ENCODE measurements at places on chromosomes 16 and 17.

GRCh38 chr16:69520800-69521602, 44.8 kb upstream of the NFAT5 start:
- no peak for DNase-seq

DNA sequence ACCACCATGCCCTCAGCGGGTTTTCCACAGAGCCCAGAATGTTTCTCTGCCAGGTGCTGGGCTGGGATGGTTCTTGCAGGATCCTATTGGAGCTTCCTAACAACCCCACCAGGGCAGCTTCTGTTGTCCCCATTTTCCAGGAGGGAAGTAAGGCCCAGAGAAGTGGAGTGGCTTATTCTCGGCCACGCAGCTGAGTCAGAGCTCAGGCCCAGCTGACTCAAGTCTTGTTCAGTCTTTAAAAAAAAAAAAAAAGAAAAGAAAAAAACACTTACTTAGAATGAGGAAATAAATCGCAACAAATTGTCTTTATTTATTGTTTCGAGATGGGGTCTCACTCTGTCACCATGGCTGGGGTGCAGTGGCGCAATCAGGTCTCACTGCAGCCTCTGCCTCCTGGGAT, 413.0 kb downstream of the CPPED1 start:
- no peak for DNase-seq

GRCh38 chr17:7340179-7340578, 3.9 kb downstream of the ACAP1 start:
- no peak for DNase-seq

DNA sequence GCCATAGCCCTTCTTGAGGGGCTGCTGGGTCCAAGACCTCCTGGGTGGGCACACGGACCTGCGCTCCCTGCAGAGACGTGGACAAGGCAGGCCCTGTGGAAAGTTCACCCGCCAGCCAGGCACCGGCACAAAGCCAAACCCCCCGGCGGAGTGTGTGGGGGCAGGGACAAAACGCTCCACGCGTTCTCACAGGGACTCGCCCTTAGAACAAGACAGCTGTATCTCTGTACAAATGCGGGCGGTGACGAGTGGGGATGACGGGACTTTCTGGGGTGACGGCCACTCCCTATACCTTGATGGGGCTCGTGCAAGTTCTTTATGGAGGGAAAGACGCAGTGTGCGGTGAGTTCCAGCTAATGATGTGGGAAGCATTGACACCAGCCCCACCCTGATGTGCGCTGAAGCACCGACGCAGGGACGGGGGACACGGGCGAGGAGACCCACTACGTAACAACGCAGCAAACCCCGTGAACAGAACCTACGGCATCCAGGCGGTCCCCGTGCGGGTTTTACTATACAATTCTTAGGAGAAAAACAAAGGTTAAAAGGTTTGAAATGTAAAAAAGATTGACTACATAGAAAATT, 49.4 kb downstream of the LMF1 start:
- DNase-seq: no peak

DNA sequence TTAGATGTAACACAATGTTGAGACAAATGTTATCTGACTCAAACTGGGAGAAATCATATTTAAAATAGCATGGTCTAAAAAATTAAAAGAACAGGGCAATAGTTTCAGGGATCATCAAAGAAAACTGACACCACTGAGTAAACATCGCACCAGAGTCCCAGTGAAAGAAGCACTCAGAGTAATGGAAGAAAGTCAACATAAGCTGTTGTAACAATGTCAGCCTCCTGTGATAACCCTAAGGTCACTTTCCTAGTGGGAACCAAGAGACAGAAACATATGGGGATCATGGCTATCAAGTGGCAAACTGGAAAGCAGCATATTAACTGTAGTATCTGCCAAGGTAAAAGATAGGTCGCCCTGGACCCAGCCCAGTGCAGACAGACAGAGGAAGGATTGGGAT, 160.8 kb downstream of the CA10 start:
- no peak for DNase-seq

DNA sequence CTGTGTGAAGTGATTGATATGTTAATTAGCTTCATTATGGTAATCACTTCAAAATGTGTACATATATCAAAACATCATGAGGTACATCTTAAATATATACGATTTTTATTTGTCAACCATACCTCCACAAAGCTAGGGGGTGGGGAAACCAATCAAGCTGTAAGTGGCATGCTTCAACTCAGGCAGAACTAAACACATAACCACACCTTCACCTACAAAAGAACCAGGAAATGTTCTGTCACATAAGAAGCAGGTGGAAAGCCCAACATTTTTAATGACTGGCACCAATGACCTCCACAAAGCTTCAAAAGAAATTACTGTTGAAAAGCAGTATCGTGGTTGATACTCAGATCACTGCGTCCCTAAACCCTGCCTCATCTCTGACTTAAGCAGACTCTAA, 867.7 kb upstream of the EEF2KMT start:
- no peak for DNase-seq

GRCh38 chr17:27354051-27354490, 60.2 kb downstream of the WSB1 start:
- no peak for DNase-seq

- DNase-seq: no peak
Observed at GRCh38 chr17:51618476-51618875, 358.1 kb downstream of the UTP18 start.

DNA sequence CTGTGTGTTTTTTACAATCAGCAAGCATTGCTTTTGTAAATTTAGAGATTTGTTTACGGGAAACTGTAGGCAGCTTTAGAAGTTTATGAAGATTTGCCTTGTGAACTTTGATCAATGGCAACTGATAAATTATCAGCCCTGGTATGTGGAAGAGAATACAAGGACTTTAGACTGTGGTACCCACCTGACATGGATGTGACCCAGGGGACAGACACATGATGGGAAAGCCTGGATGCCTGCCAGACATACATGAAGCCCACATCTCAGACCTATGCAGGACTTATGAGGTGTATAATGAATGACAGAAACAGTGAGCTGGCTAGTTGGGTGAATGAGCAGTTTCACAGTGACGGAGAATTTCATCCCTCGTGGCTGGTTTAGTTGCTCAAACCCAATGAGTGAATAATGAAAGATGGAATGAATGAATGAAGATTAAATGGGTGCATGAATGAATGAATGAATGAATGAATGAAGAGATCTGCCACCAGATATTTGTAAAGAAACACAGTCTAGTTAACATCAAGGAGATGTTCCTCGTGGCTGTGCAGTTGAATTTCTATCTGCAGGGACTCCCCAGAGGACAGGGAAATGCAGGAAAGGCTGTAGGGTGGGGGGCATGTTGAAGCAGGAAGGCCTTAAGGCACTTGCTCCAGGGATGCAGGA, 7.6 kb downstream of the TMEM92 start:
- DNase-seq: no peak

DNA sequence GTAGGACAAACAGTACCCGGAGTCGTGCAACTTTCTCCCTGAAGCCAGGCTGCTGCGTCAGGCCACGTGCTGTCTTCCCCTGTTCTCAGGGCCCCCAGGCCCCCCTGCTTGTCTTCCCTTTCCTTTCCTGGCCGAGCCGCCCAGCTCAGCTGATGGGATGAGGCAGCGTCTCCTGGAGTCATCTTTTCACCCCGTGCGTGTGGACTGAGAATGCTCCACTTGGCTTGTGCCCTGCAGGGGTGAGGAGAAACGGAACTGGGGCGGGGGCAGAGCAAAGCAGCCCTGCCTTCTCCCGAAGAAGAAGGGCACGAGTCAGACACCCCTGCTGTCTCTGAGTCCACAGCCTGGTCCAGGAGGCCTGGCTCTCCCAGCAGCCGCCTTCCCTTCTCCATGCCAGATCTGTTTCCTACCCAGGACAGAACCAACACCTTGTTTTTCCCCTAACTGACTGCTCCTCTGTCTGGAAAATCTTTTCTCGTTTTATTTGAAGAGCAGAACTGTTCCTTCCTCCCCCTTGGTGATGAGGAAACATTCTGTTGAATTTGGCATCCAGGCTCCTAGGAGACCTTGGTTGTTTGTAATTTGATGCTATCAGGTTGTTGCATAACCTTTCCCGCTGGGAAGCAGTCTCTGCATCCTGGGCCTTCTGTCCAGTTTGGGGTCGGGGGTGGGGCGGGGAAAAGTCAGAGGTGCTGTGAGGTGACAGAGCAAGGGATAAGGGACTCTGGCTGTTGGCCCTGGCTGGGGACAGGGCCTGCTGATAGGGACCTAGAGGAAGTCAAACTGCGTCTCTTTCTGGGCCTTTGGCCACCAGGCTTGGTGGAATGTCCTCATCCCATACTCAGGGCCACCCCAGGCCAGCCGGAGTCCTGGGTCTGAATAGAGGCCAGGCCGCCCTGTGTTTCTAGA, 78.8 kb downstream of the WIPI1 start:
- no peak for DNase-seq

- no peak for DNase-seq
Observed at GRCh38 chr17:39181303-39181702, 15.3 kb upstream of the ARL5C start.

DNA sequence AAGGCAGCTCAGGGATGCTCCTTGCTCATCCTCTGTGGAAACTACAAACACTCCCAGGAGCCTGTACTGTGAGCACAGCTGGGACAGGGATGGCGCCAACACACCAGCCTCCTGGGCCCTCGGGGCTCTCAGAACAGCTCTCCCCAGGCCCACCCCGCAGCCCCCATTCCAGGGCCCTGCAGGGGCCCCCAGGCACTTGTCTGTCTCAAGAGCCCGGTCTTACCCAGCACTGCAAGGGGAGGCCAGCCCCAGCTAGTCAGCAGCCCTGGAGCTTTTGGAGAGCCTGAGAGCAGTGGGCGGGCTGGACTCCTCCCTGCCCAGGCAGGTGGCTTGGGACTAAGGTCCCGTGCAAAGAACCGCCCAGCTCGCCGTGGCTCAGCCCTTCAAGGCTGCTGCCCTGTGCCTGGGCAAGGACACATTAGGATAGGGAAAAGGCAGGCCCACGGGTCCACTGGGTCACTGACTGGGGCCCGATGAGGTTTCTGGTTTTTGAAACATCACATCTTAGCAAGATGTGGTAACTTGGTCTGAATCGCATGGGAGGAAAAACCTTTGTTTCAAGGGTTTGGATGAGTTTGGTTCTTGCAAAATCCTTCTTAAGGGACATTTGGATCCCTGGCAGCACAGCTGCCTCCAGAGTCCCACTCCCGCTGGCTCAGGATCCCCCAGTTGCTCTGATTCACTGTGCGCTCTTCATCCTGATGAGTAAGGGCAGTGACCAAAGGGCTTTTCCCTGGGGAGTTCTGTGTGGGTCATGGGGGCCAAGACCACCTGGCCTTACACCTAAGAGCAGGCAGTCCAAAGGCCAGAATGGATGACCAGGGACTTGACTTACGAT, 2.8 kb downstream of the DNASE1L2 start:
- no peak for DNase-seq

- no peak for DNase-seq
Observed at GRCh38 chr16:83727751-83728352, 79.9 kb upstream of the HSBP1 start.

GRCh38 chr16:79150151-79150550, 450.4 kb downstream of the MAF start:
- no peak for DNase-seq

DNA sequence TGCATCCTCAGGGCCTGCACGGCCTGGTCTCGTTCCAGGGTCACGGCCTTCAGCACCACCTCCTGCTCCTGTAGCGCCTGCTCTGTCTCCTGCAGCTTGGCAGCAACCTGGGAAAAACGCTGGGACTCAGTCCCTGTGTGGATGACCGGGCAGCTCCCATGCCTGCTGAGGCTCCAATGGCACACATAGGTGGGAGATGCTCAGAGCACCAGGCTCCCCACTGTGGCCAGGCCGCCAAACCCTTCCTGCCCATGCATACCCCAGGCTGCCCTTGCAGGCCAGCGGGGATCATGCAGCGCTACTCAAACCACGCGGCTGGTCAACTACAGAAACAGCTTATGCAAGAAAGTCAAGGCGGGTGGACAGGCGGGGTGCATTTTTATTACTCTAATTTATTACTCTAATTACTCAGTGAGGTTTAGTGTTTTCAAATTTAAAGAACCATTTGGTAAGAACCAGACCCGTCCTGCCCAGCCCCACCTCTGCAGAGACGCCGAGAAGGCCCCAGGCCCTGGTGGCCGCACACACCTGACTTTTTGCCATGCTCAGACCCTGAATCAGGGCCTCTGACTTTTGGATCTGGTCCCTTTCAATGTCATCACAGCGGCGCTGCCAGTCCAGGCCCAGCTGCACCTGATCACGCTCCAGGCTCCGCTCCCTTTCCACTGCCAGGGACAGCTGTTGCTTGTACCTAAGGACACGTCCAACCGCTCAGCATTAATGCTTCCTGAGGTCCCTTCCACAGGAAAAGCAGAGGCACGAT, 34.0 kb downstream of the CCDC57 start:
- no peak for DNase-seq

GRCh38 chr17:70879401-70879800, 710.1 kb downstream of the KCNJ2 start:
- DNase-seq: no peak

DNA sequence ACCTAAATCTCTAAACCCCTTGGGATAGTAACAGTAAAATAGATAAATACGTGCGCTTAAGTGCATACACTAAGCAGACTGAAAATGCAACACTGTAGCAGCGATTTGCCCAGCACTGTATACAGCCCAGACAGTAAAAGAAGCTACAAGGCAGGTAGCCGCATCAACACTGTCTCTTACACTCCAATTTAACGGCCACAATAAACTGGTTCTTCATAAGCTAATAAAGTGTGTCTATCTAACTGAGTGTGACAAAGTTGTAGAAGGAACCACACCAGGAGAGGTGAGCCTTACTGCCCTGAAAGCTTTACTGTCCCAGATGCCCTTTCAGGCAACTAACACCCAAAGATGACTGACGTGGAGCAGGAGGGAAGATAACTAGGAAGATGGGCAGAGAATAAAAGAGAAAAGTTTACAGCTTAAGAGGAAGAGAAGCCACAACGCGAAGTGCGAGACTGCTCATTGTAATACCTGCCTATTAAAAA, 847 bp downstream of the ZDHHC7 start:
- no peak for DNase-seq

DNA sequence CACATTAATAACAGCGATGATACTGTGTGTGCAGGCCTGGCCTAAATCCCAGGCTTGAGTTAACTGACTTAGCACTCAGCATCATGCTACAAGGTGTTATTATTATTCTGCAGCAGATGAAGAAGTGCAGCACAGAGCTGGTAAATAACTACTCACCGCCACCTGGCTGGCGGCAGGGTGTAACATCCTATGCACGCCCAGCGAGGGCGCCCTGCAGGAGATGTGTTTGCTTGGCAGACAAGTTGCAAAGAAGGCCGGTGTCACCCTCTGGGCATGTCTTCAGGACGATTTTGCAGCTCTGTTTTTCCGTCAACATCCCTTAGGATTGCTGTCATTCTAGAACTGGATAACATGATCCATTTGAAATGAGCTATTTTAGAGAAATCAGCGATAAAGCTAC, 30.1 kb downstream of the DNAH9 start:
- DNase-seq: peak; percentile 48

- no peak for DNase-seq
Observed at GRCh38 chr17:70499067-70499786, 329.9 kb downstream of the KCNJ2 start.
